NCI-H510A treated with DMSO at 0.1 percent for 48 hours (cell line): ENCODE measurements at places on chromosomes 5 and 9.

- DNase-seq = no peak
These were observed 1047.3 kb upstream of the SEMA6A start for GRCh38 chr5:117621921-117622320.

DNA sequence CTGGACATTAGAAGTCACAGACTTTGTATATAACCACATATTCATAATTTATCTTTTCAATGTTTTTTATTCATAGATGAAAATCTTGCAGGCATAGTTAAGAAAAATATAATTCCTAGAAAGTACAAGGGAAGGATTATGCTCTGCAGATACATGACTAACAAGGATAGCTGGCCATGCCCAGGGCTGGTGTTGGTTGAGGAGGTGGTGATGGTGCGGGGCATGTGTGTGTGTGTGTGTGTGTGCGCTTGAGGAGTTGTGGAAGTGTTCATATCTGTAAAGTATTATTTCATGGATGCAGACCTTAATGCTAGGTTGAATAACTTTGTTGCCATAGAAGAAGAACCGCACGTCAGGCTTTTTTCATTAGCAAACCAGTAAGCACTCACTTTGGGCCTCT, 1.3 kb downstream of the S1PR3 start:
- no peak for DNase-seq

DNA sequence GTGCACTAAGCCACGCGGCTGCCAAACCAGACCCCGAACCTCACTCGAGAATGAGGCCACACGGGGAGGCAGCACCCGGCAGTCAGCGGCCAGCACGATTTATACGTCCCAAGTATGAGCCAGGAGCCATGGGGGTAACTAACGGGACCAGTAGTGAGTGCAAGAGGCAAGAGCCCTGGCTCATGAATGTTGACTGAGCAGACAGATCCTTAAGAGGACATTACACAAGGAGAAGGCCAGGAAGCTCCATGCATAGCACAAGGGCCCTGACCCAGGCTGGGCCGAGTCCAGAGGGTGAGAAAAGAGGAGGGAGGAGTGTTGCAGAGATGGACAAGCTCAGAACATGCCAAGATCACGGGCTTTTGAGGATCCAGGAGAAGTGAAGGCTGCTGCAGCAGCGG, 58.6 kb upstream of the PHYKPL start:
- no peak for DNase-seq

DNA sequence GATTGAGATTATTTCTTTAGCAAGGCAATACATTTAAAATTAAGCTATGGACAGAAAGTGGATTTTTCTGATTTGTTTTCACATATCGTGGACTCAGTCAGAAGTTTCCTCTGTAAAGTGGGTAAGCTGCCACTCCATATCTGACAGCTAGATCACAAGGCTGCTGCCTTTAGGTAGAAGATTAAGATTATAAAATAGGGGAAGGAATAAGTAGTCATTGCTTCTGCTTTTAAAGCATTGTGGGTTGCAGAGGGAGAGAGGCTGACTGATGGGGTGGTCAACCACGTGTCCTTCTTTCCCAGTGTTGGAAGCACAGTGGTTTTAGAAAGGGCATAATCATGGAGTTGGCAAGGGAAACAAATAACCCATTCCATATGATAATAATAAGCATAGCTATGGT, 74.3 kb upstream of the MOCS2 start:
- no peak for DNase-seq

DNA sequence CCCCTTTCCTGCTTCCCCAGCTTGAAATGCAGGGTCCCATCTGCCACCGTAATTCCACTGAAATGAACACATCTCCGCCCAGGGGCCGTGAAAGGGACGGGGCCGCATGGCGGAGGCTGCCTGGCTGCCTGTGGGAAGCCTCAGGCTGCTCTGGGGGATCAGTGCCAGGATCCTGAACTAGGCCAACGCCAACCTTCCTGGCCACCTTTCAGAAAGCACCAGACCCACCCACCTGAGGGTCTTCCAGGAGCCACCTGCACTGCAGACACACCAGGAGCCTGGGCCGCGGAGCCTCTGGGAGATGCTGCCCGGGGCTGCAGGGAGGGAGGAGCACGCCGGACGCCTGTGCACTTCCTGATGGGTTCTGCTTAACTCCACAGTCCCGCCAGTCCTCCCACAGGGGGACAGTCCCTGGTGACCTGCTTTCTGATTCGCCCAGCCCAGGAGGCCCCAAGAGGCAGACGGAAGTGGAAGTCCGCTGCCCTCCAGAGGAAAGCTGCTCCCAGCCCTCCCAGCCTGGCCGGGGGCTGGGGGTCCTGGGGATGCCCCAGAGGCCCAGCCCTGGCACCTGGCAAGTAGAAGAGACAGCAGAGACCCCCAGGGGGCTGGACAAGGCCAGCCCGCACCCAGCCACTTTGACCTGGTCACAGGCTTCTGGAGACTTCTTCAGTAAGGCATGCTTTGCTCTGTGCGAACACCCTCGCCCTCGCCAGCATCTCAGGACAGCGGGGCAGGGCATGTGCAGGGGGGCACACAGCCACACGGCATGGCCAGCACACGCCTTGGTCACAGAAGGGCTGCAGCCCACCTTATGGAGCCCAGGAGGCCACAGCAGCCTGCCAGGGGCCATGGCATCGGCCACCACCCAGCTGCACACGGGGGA, at the start of gene CARD9:
Gene CARD9, minus strand, starts transcription at position 370 of the 883 bp plus-strand sequence. CDS start 1,591 bp downstream, outside the sequence.
- no peak for DNase-seq

GRCh38 chr5:76521240-76521758, 101.9 kb downstream of the F2RL2 start:
- DNase-seq = no peak

- DNase-seq = no peak
These were observed 66.1 kb upstream of the ADRA1B start for GRCh38 chr5:159850160-159850559.

DNA sequence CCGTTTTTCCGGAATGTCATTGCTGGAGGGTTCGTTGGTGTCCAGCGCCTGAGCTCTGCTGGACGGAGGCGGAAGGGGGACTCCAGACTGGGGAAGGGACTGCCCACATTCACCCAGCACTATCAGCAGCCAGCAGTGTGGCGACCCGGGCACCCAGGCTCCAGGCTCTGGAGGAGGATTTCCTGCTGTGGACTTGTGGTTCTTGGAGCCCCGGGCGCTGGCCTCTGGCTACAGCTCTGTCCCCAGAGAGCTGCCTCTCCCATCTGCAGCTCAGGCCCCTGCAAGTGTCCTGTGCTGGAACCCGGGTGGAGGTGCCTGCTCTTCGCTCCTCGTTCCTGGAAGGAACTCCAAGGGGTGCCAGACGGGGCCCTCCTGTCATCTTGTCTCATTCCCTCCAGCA, 152.6 kb downstream of the RGS3 start:
- DNase-seq = no peak

DNA sequence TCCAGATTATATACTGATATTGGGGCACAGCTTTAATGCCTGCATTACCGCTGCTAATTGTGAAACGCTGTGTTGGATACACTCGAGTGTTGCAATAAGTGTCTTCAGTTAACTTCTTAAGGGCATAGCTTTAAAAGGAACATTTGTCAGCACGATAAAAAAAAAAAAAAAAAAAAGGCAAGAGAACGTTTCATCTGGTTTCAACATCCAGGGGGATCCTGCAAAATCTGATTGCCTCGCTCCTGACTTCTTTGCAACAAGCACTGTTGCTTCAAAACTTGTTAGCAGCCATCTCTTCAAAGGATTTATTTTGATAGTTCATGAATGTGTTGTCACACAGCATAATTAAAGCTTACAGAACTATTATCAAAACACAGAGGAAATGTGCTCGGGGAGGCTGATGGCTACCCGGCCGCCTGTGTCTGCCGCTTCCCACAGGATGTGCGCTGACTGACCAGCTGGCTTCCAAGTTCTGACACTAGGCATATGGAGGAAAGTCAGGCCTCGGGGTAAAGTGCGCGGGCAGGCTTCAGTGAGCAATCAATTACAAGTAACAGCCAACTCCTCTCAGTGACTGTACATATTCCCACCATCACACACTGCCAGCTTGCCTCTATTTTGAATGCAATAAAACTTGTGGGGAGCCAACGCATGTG, 77.7 kb downstream of the EBF1 start:
- no peak for DNase-seq

DNA sequence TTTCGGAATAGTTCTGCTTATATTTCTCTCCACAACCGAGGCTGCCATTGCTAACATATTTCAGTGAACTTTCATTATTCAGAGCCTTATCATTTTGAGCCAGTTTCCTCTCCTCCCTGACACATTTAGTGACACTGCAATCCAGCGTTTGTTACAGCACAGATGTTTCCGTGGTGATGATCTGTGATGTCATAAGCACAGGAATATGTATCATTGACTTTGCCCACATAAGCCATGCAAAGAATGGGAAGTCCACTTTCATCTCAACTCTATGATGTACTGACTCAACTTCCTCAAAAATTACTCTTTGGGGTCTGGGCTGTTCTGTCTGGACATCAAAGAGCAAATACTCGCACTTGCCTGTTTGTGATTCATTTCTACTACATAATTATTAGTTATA, 291.8 kb downstream of the EBF1 start:
- no peak for DNase-seq

DNA sequence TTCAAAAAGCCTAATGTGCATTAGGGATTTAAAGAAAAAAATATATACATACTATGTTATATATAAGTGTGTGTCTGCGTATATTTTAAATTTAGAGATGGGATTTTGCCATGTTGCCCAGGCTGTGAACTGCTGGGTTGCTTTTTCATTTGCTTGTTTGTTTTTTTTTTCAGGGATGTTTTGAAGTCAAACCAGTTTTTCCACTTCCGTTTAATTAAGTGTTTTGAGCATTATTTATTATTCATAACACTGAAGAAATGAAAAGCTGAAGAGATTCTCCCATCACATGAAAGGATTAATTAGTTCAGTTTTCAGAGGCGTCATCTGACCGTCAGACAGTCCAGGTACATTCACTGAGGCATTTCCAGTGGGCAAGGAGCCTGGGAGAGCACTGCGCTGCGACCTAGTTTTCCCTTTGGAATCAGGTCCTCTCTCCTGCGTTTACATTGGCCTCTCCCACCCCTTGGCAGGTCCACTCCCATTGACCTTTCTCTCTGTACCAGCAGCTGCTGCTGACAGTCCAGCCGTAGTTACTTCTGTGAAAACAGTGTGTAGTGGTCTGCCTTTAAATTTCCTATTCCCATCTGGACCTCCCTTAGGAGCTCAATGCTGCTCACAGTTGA, 26.0 kb downstream of the ARRDC3 start:
- peak; percentile 27 for DNase-seq

DNA sequence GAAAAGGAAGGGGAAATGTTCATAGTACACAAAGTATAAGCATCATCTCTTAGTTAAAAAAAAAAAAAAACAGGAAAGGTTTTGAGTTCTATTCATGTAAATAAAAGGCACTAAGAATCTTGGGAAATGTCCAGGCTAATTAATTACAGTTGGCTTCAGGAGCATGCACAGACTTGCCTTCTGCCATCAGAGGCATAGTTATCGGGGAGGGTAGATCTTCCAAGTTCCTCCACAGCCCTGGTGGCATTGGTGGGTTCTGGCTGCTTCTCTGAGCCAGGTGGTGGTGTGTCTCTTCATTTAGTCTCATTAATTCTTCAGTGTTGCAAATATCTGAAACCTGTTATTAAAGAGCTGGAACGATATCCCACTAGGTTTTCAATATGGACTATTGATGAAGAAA, 85.2 kb downstream of the TMEM252 start:
- no peak for DNase-seq

DNA sequence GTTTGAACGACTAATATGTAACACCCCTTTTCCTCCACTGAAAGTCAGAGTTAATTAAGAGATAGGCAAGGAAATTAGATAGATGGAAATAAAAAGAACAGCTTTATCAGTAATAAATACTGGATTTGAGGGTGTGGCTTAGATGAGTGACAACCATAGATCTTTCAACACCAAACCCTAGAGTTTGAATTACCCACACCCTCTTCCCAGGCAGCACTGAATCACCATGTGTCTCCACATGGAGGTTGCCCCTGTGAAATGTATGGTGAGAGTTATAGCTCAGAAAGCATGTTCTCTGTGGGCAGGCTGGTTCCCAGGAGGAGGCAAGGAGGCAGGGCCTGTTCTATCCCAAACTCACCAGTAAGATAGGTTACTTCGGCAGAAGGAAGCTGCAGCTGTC, 69.7 kb downstream of the TMEM174 start:
- DNase-seq = no peak

- DNase-seq = no peak
These were observed 21.5 kb upstream of the ARHGAP26 start for GRCh38 chr5:142748568-142749249.

DNA sequence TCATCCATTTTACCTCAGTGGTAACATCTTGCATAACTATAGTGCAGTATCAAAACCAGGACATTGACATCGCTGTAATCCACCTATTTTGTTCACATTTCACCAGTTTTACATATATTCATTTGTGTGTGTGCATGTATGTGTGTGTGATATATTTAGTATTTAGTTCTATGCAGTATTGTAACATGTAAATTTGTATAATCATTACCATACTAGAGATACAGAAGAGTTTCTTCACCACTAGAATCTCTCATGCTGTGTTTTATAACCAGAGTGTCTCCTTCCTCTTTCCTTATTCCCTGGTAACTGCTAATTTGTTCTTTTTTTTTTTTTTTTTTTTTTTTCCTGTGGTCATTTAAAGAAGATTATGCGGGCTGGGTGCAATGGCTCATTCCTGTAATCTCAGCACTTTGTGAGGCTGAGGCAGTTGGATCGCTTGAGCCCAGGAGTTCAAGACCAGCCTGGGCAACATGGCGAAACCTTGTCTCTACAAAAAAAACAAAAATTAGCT, 11.0 kb downstream of the RASA1 start:
- DNase-seq = no peak

DNA sequence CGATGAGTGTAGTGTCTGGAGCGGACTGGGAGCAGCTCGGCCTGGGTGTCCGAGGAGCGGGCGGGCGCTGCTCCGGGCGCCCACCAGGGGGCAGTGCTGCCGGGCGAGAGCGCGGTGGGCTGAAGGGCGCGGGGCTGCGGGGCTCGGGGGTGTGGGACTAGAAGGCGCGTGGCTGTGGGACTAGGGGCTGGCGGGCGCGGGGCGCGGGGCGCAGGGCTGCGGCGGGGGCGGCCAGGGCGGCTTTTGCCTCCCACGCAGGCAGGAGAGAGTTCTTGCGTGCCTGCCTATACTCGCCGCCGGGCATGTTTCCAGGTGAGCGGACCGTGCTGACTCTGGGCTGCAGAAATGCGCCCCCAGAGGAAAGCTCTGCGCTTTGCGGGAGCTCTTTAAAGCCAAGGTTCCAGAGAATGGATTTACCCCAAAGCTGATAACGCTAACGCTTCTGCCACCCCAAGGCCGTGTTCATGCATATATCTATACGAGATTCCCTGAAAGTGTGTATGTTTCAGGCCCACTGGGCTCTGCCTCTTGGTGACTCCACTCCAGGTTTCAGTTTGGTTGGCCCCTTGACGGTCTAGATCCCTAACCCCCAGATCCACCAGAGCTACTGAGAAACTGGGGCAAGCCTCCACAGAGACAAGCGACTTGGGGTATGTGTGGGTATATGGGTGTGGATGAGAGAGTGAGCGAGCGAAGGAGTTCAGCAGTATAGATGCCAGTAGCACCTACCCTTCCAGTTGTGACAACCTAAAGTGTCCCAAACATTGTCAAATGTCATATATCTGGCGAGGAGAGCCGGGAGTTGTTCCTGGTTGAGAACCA, 56.2 kb downstream of the ACER2 start:
- no peak for DNase-seq
